ENCODE measurements at places on chromosomes 5 and 9.

GRCh38 chr9:88184976-88185375 lies 46.7 kb upstream of the SPATA31C2 start:
- DNase-seq = no peak
- no peak overlapping the region for H3K4me3 ChIP-seq
- no peaks in the 10 kb centered on the region for H3K36me3 ChIP-seq
- no peaks in the 10 kb centered on the region for H3K4me1 ChIP-seq
- no peaks in the 10 kb centered on the region for H3K27me3 ChIP-seq

GRCh38 chr5:24850926-24851486 lies 206.2 kb upstream of the CDH10 start:
- H3K4me3 ChIP-seq = no peak overlapping the region
- H3K27ac ChIP-seq = no peak overlapping the region
- no peak for DNase-seq
- no peaks in the 10 kb centered on the region for H3K27me3 ChIP-seq

DNA sequence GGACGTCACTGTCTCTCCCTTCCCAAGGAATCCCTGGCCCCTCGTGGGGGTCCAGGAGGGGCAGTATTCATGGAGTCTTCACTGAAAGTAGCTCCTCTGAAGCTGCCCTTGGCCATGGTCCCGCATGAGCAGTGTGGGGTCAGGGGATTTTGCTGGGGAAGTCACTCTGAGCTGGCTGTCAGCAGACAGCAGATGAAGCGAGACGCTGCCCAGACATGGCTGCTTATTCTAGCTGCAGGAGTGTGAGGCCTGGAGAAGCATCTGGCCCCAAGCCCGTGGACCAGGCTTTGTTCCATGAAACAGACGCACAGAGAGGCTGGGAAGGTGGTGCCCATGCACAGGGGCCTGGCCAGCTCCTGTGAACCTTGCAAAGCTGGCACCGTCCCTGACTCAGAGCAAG lies 21.5 kb upstream of the ASS1 start:
- H3K4me1 ChIP-seq = peaks cover 4% of the 10 kb centered on the region
- DNase-seq = no peak
- H3K27ac ChIP-seq = no peak overlapping the region
- peaks cover 10% of the 10 kb centered on the region for H3K27me3 ChIP-seq
- peaks cover 7% of the 10 kb centered on the region for H3K36me3 ChIP-seq

GRCh38 chr9:91214086-91214485 lies 147.6 kb downstream of the AUH start:
- no peaks in the 10 kb centered on the region for H3K4me1 ChIP-seq
- peaks cover 4% of the 10 kb centered on the region for H3K36me3 ChIP-seq
- H3K27me3 ChIP-seq = peaks cover 3% of the 10 kb centered on the region
- H3K27ac ChIP-seq = no peak overlapping the region

GRCh38 chr9:133933426-133934026 lies 58.6 kb downstream of the VAV2 start:
- H3K36me3 ChIP-seq = peaks cover 12% of the 10 kb centered on the region
- no peak for DNase-seq
- H3K4me3 ChIP-seq = peak overlapping the region; percentile 72
- peaks cover 8% of the 10 kb centered on the region for H3K27me3 ChIP-seq
- H3K4me1 ChIP-seq = peaks cover 14% of the 10 kb centered on the region

- no peak overlapping the region for H3K4me3 ChIP-seq
- peaks cover 2% of the 10 kb centered on the region for H3K27me3 ChIP-seq
- DNase-seq = no peak
- H3K36me3 ChIP-seq = no peaks in the 10 kb centered on the region
- H3K4me1 ChIP-seq = peaks cover 8% of the 10 kb centered on the region
Measured at GRCh38 chr9:19630760-19631159, 158.1 kb downstream of the SLC24A2 start.

GRCh38 chr9:35552376-35552775 lies 52.7 kb upstream of the TESK1 start:
- no peaks in the 10 kb centered on the region for H3K4me1 ChIP-seq
- no peak overlapping the region for H3K4me3 ChIP-seq
- H3K36me3 ChIP-seq = peaks cover 26% of the 10 kb centered on the region
- H3K27ac ChIP-seq = no peak overlapping the region
- DNase-seq = no peak

GRCh38 chr9:135864447-135865049 lies 42.8 kb downstream of the CAMSAP1 start:
- H3K27ac ChIP-seq = no peak overlapping the region
- no peaks in the 10 kb centered on the region for H3K4me1 ChIP-seq
- peaks cover 13% of the 10 kb centered on the region for H3K36me3 ChIP-seq
- peaks cover 6% of the 10 kb centered on the region for H3K27me3 ChIP-seq
- peak; percentile 77 for DNase-seq

- H3K4me3 ChIP-seq = no peak overlapping the region
- H3K4me1 ChIP-seq = no peaks in the 10 kb centered on the region
- H3K27ac ChIP-seq = no peak overlapping the region
- no peaks in the 10 kb centered on the region for H3K27me3 ChIP-seq
- DNase-seq = no peak
- no peaks in the 10 kb centered on the region for H3K36me3 ChIP-seq
Measured at GRCh38 chr5:163363389-163363788, 74.0 kb upstream of the CCNG1 start.

DNA sequence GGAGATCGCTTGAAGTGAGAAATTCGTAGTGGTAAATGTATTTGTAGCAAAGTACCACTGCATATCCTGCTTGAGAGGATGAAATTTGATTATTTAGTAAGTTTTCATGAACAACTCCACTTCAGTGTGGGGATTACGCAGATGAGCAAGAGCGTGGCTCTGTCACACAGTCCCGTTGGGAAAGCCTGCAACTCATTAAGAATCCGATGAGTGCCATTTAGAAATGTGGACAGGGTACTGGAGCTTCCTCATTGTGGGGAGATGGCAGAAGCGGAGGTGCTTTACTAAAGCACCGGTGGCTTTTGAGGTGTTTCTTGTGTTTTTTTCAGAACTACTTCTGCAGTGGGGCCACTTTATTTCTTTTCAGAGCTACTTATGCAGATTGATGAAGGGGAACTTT lies 1.4 kb downstream of the TJP2 start:
- no peak overlapping the region for H3K27ac ChIP-seq
- no peak overlapping the region for H3K4me3 ChIP-seq
- H3K27me3 ChIP-seq = peaks cover 6% of the 10 kb centered on the region
- DNase-seq = no peak
- peaks cover 22% of the 10 kb centered on the region for H3K36me3 ChIP-seq
- peaks cover 55% of the 10 kb centered on the region for H3K4me1 ChIP-seq

All from endothelial cell (in vitro differentiated cells).